ENCODE measurements at places on chromosomes 4 and X.

- peak; percentile 70 for DNase-seq
Measured at GRCh38 chr4:168886351-168886750, 123.7 kb downstream of the CBR4 start.

- DNase-seq, result no peak
Measured at GRCh38 chrX:119693996-119694451, 1.1 kb upstream of the SEPTIN6 start.

DNA sequence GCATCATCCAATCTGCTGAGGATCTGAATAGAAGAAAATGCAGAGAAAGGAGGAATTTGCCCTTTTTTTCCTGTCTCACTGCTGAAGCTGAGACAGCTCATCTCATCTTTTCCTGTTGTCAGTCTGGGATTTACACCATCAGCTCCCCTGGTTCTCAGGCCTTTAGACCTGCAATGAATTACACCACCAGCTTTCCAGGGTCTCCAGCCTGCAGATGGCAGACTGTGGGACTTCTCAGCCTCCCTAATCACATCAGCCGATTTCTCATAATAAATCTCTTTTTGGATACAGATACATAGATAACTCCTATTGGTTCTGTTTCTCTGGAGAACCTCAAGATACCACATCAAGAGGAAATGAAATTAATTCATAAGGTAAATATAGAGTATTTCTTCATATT, 134.6 kb upstream of the MAB21L2 start:
- DNase-seq, result no peak

GRCh38 chr4:154958621-154959358, 177.7 kb downstream of the RBM46 start:
- peak; percentile 4 for DNase-seq

All from fibroblast of skin of abdomen (primary cell).